ENCODE measurements at places on chromosomes 2 and 18.

DNA sequence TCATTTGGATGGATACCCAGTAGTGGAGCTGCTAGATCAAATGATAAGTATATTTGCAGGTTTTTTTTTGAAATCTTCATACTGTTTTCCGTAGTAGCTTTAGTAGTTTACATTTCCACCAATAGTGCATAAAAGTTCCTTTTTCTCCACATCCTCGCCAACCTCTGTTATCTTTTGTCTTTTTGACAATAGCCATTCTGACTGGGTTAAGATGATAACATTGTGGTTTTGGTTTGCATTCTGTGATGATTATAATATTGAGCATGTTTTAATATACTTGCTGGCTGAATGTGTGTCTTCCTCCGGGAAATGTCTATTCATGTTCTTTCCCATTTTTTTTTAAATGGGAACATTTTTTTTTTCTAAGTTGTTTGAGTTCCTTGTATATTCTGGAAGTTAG, 260.0 kb downstream of the GULP1 start:
- DNase-seq, result no peak

GRCh38 chr2:207867056-207867455, 97.3 kb upstream of the FZD5 start:
- no peak for DNase-seq

- DNase-seq, result peak; percentile 10
Measured at GRCh38 chr2:196987649-196988364, 61.3 kb upstream of the PGAP1 start.

- DNase-seq, result peak; percentile 23
Measured at GRCh38 chr2:70946832-70947442, 11.2 kb downstream of the ATP6V1B1 start.

- no peak for DNase-seq
Measured at GRCh38 chr2:98487806-98488189, 43.1 kb downstream of the INPP4A start.

DNA sequence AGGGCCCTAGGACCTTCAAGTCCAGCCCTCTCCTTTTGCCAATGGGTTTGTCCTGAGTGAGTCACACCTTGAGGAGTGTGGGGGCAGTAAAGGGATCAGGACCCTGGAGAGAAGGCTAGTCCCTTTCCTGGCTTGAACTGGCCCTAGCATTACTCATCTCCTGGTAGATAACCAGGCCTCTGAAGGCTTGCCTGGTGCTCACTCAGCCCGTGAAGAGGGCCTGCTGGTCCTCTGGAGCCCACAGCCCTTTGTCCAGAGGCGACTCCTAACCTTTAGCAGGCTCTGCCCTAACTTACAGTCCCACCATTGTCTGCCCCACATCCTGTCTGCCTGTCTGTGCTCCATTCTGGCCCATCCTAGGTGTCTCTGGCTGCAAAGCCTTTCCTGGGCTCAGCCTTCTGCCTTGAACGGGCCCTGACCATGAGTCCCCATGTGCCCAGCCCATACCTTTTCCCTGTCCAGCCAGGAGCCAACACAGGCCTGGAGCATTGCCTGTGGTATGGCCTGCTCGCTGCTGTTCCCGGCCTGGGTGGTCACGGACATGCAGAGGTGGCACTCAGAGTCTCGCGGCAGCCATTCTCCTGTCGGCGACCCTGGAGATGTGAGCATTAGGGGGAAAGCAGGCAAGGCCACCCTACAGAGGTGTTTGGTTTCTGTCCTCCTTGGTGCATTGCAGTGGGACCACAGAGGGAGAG, 5.0 kb downstream of the SFTPB start:
- no peak for DNase-seq

DNA sequence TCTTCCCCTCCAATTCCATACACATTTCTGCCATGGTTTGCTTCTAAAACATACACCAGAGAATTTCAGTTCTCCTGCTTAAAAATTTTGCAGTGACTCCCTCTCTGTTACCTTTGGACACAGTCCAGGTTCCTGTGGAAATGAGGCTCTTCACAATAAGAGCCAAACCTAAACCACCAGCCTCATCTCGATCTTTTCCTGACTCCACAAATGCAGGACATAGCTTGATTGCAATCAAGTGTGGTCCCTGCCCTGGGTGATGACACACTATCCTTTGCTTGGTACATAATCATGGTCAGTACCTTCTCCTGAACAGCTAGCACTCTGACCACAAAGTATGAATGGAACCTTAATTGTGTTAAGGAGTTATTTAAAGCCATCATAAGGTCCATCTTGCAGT, 134.9 kb upstream of the CHAC2 start:
- no peak for DNase-seq

GRCh38 chr2:32697156-32697555, 69.3 kb downstream of the TTC27 start:
- DNase-seq, result no peak

GRCh38 chr2:160308915-160309314, 108.8 kb upstream of the ITGB6 start:
- DNase-seq, result no peak

DNA sequence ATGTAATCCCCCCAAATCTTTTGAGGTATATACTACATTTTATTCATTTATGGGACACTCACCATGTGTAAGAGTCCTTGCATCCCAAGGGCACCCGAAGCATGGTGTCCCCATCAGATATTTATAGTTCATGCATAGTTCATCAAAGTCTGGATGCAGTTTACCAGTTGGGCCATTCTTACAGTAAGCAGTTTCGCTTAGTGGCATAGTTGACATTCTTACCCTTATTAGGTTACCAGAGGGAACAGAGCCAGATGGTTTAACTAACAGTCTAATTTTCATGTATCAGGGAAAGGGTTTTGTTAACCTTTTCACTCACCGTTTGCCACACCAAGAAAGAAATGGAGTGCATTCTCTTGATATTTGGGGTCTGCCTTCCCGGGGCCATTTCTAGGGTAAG, 7.1 kb downstream of the ZNF407 start:
- DNase-seq, result no peak

DNA sequence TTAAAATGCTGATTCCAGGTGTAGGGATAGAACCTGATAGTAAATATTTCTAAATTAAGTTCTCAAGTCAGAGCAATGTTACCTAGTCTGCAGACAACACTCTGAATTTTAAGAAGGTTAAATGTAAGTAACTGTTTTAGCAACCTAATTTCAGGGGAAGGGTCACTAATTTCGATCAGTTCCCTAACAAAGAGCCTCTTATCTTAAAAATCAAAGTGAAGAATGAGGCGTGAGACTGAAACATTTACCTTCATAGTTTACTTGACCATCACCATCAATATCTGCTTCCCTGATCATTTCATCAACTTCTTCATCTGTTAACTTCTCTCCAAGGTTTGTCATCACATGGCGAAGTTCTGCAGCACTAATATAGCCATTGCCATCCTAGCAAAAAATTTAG, 6.4 kb upstream of the STPG4 start:
- no peak for DNase-seq

- DNase-seq, result peak; percentile 4
Measured at GRCh38 chr18:54359233-54359632, 1.5 kb downstream of the C18orf54 start.

All from T47D (cell line).